ENCODE measurements at places on chromosomes 11 and 22. TPM values are rescaled to one million over a fixed set of nuclear protein-coding genes. Genes with fewer than 3 reads are reported as not detected.

GRCh38 chr11:131412061-131412460, 41.6 kb downstream of the NTM start:
- no peak for DNase-seq

GRCh38 chr11:103222806-103223205, 113.6 kb downstream of the DYNC2H1 start:
- no peak for DNase-seq

DNA sequence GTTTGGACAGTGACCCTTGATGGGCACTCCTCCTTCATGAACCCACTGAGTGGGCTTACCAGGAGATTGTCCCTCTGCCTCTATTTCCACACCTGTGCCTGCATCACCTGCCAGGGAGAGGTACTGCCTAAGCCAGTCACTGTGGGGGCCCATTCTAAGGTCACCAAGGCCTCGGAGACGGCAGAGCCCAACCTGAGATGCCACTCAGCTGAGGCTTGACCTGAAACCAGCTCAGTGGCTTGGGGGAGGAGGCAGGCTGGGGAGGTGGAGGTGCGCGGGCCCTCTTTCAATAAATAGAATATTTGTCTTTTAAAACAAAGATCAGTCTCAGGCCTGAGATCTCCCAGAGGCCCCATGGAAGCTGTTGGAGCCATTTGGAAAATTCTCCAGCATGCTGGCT, 84.5 kb downstream of the DHCR7 start:
- DNase-seq = no peak

GRCh38 chr22:21094911-21095772, 49.4 kb downstream of the LRRC74B start:
- no peak for DNase-seq

DNA sequence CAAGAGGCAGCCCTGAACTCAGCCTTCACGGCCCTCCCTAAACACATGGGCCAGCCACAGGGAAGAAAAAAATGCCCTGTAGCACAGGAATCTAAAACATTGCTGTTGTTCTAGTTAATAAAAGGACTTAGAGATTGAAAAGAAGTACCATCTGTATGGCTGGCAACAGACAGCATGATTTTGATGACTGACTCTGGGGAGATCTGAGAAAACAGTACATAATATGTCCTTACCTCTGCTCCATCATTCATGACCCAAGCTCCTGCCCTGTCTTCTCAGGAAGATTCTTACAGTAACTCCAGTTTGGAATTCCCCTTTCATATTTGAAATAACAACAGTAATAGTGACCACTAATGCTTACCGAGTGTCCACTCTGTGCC, 244.2 kb downstream of the ETS1 start:
- no peak for DNase-seq

DNA sequence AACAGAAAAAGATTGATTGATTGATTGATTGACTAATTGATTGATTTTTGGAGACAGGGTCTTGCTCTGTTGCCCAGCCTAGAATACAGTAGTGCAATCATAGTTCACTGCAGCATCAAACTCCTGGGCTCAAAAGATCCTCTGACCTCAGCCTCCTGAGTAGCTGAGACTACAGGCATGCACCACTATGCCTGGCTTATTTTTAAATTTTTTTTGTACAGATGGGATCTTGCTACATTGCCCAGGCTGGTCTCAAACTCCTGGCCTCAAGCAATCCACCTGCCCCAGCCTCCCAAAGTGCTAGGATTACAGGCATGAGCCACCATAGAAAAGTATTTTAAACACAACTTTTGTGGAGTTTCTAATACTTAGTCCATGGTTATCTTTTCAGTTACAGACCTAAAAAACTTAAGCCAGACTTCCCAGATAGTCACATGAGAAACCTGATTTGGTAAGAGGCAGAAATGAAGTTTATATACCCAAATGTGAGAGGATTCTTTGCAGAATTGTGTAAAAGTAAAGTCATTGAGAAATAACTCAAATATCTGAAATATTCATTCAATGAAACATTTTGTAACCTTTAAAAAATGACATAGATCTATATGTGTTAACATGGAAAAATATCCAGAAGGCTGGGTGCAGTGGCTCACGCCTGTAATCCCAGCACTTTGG, 186.5 kb downstream of the SWAP70 start:
- DNase-seq = no peak

GRCh38 chr22:36257948-36258670, 5.2 kb downstream of the APOL1 start:
- no peak for DNase-seq

- DNase-seq = no peak
Observed at GRCh38 chr11:69250186-69251056, 43.5 kb upstream of the MYEOV start.

GRCh38 chr11:72223615-72224563, 678 bp upstream of the INPPL1 start:
- peak; percentile 81 for DNase-seq

DNA sequence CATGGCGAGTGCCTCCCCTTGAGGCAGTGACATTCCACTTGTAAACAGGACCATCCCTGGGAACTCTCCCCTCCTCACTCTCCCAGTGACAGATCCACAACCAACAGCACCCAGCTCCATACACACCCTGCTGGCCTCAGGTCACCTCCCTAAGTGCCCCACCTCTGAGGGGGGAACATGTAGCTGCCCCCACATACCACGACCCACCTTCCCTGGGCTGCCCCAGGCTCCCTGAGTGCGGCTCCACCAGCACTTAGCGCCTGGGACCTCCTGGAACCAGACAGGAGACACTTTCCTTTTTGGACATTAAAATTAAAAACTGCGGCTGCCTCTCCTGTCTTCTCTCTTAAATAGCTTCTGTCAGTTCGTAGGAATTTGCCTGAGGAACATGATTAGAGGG, 1140.1 kb downstream of the BRD1 start:
- no peak for DNase-seq

Gene CENPM
- total RNA-seq = not detected

DNA sequence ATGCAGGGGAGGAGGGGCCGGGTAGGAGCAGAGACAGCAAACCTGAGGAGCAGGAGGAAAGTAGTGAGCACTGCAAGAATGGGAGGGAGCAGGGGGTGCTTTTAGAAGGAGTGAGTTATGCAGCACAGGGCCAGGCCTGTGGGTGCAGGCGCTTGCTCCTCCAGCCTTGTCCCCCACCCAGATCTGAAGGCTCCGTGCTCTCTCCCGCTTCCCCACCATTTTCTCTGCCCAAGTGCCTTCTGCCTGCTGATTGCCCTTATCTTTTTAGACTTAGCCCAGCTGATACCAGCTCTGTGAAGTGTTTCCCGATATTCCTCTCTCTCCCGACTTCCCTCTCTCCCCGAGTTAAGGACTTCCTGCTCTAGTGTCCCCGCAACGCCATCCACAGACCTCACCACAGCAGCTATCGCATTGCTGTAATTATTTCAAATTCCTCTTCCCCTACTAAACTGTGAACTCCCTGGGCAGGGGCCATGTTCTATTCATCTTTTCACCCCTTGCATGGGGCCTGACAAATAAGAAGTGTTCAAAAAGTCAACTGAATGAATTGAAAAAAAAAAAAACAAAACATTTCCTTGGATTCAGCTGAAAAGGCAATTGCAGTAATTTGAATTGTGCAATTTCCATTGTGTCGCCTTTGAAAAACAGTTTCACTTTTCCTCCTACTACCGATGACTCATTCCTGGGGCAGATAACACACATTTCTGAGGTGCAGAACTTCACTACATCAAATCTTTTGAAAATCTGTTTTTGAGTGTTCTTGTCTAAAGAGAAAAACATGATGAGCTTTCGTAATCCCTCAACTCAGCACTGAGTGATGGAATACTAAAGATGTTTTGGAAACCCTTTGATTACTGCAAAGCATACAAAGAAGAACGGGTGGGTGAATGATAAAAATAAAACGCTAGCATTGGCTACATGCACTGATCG, 69.7 kb upstream of the BMAL1 start:
- peak; percentile 41 for DNase-seq

GRCh38 chr11:14678350-14678749, 34.7 kb downstream of the PDE3B start:
- DNase-seq = no peak

DNA sequence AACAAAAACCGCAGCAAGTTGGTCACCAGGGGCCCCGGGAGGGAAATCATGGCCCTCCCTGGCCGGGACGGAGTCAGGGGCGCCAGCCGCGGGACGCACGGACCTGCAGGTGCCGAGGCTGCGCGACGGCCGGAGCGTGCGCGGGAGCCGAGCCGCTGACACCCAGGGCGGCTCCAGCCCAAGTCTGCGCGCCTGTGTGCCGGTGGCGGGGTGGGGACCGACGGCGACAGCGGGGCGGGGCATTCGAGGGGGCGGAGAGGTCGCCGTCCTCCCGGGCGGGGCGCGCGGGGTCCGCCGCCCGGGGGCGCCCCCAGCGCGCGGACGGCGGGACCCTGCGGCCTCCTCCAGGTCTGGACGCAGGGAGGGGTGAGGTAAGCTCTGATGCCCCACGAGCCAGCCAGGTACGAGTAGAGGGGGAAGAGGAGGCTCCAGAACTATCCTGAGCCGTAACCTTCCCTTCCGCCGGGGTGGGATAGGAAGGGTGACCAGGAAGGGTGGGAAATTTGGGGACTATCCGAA, at the start of gene ESAM:
ESAM (minus strand) TSS at position 186 of the 519 bp plus-strand sequence; CDS start at position 50, 136 bp downstream.
- DNase-seq = peak; percentile 66

- DNase-seq = no peak
Observed at GRCh38 chr11:72524711-72525110, 90.4 kb upstream of the CLPB start.

GRCh38 chr11:134038897-134039470, 29.9 kb upstream of the JAM3 start:
- DNase-seq = peak; percentile 50

Gene MYBPC3
- 1,559 TPM for total RNA-seq

GRCh38 chr11:93857413-93858120, 7.1 kb upstream of the VSTM5 start:
- no peak for DNase-seq

- DNase-seq = no peak
Observed at GRCh38 chr11:77109236-77110019, 6.8 kb downstream of the OMP start.

Gene TRIM51
- total RNA-seq = not detected

DNA sequence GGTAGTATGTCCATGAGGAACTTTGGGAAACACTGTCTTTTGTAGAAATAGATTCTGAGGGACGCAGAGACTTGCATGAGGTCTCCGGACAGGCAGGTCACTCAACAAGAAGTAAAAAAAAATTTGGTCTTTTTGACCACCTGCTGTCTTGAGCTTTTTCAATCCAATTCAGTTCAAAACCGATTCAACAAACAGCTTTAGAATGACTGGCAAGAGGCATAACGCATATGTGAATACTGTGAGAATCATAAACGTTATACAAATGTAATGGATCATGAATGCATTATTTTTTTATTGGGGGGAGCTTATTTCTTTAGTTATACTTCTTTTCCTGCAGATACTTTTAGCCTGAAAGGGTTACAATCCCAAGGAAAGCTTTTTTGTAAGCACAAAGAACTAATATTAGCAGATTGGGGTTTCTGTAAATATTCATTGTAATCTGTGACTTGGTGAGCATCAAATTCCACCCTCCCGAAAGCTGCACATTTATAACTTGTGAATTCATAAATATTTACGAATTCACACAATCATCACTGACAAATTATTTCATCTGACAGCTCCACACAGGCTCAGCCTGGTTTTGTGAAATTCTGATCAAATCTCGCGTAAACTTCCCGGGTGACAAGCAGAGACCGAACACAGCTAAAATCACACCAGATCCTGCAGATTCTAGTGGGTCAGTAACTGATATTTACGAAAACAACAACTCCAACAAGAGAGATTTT, 507.7 kb downstream of the MN1 start:
- DNase-seq = no peak

- DNase-seq = no peak
Observed at GRCh38 chr11:64976651-64977050, 4.7 kb upstream of the MAJIN start.

DNA sequence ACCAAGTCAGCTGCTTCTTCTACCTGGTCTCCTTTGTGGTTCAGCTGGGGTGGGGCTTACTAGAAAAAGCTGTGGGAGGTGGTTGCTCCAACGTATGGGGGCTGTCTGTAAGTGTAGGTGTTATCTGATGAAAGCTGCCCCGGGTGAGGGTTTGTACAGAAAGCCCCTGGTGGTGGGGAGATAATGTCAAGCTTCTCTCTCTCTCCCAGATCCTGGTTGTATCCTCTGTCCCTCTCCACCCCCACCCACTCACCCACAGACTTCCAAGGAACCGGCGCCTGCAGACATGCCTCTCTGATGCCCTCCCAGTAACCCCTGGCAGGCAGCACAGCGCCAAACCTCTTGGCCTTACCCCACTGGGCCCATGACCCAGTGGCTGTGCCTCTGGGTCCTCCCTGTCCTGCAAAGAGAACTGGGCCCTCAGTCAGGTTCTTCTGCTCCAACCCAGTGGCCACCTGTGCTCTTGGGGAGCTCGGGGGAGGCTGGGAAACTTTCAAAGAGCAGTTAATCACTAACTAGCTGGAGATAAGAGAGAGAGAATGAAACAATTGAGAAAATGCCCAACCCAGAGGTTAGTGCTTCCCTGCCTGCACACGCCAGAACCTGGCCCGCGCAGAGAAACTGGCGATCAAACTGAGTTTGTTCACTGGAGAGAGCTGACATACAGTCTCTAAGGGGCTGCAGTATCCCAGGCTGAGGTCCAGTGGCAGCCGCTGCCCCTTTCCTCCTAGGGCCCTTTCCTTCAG, 20.4 kb upstream of the EHF start:
- peak; percentile 26 for DNase-seq

Gene PHF21B
- total RNA-seq = not detected

- DNase-seq = no peak
Observed at GRCh38 chr11:110524238-110524637, 94.5 kb downstream of the FDX1 start.

Gene KRTAP5-1
- total RNA-seq = not detected

DNA sequence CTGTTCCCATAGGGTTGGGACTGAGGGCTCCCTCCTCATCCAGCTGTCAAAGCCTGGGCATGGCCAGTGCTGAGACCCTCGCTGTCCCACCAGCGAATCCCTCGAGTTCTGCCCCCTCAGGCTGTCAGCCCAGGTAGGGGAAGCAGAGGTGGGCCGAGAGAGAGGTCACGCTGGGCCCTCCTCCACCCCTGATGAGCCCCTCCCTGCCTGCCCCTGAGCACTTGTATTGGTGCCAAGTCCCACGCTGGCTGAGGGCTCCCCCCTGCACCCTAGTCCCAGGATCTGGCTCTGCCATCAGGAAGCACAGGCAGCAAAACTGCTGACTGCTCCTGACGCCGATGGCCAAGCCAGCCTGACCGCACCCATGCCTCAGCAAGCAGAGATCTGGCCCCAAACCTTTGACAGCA, 3.3 kb downstream of the PRR33 start:
- no peak for DNase-seq

DNA sequence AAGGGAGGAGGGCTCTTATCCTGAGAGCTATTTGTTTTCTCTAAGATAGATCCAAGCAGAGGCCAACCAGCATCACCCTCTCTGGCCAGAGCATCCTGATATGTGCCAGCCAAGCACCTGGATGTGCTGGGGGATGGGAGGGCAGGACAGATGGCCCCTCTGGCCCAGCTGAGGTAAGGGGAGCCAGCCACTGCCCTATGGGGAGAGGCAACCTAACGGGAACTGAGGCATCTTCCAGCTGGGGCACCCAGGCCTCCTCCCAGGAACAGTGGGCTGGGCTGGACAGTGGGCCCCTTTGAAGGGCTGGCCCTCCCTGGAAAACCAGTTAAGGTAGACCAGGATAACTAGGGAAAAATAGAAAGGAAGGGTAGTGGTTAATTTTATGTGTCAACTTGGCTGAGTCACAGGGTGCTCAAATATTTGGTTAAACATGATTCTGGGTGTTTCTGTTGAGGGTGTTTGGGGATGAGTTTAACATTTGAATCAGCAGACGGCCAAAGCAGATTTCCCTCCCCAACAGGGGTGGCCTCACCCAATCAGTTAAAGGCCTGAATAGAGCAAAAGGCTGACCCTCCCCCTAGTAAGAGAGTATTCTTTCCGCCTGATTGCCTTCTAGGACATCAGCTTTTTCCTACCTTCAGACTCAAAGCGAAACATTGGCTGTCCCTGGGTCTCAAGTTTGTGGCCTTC, 595.1 kb downstream of the BUD13 start:
- no peak for DNase-seq

Gene CYP2D6
- total RNA-seq = 0.20 TPM

Data from heart left ventricle (tissue), 16 donors.